ENCODE measurements at places on chromosomes 5 and 9. TPM values are rescaled to one million over a fixed set of nuclear protein-coding genes. Genes with fewer than 3 reads are reported as not detected.

DNA sequence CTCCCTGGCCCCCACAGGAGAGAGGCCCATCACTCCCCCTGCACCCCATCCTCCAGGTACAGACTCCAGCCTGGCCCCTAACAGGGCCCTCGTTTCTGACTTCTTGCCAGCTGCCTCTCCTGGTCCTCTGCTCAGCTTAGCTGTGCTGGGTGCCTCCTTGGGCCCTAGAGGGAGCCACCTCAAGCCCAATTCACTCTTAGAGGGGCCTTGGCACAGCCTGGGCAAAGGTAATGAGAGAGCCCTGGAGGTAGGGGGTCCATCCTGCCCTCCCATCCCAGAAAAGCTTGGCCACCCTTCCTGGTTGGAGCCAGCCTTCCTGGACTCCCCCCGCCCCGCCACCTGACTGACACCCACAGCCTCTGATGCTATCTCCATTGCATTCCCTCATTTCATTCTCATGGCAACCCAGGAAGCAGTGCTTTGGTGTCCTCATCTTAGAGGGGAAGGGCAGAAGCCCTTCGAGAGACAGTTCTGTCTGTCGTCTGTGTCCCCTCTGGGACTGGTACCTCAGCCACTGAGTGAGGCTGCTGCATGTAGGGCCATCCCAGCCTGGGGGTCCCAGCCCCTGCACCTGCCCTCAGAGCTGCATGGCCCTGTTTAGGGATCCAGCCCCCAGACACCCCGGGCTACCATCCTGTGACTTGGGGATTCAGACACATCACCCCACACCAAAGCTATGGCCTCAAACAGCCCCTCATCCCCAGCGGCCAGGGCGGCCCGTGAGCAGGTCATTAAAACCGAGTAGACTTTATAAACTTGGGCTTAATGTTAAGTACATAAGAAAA, 95.5 kb downstream of the BARX1 start:
- DNase-seq = no peak
- H3K27ac ChIP-seq = no peak overlapping the region
- no peak overlapping the region for H3K4me3 ChIP-seq
- H3K27me3 ChIP-seq = peaks cover 60% of the 10 kb centered on the region

- H3K27me3 ChIP-seq = no peaks in the 10 kb centered on the region
- no peak overlapping the region for H3K4me3 ChIP-seq
- H3K36me3 ChIP-seq = peaks cover 32% of the 10 kb centered on the region
- H3K27ac ChIP-seq = peak overlapping the region; percentile 48
- no peak for DNase-seq
Observed at GRCh38 chr5:150022158-150022531, 21.6 kb downstream of the HMGXB3 start.

GRCh38 chr9:78383130-78383529, 86.2 kb downstream of the PSAT1 start:
- H3K36me3 ChIP-seq = no peaks in the 10 kb centered on the region
- no peaks in the 10 kb centered on the region for H3K27me3 ChIP-seq
- no peak overlapping the region for H3K4me3 ChIP-seq
- H3K4me1 ChIP-seq = no peaks in the 10 kb centered on the region

DNA sequence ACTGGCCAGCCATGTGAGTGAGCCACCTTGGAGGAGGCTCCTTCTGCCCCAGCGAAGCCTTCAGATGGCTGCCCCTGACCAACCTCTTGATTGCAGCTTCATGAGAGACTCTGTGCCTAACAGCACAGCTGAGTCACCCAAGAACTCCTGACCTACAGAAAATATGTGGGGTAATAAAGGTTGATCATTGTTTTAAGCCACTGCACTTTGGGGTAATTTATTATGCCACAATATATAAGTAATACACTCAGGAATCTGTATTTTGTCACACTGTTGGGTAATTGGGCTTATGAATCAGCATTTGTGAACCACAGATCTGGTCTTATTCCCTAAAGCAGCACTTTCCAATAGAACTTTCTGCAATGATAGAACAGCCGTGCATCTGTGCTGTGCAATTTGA, 24.4 kb upstream of the VDAC1 start:
- H3K27me3 ChIP-seq = no peaks in the 10 kb centered on the region
- H3K4me3 ChIP-seq = no peak overlapping the region
- DNase-seq = no peak
- no peaks in the 10 kb centered on the region for H3K4me1 ChIP-seq
- no peaks in the 10 kb centered on the region for H3K36me3 ChIP-seq

DNA sequence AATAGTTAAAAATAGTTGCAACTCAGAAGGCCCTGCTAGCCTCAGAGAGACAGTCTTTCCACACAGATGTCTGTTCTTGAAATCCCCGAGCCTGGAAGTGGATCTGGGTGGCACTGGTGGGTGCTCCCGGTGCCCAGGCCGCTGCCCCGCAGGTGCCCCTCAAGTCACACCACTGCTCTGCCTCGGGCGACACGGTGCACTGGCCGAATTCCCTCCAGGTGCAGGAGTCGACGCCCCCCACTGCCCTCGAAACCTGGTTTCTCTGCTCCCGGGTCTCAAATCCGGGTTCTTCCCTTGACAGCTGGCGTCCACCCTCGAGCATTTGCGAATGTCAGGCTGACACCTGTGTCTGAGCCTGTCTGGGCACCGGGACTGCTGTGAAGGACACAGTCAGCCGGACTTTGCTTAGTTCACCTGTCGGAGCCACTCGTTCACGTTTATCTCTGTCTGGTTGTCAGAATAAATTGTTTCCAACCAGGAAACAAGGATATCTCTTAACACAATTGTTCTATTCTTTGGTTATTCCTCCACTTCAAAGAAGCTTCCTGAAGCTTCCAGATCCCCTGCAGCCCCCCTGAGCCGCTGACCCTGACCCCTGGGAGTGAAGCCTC, 27.1 kb downstream of the SLC9A3 start:
- H3K36me3 ChIP-seq = no peaks in the 10 kb centered on the region
- DNase-seq = no peak
- H3K4me3 ChIP-seq = no peak overlapping the region
- H3K27ac ChIP-seq = no peak overlapping the region
- H3K27me3 ChIP-seq = peaks cover 23% of the 10 kb centered on the region
- H3K4me1 ChIP-seq = no peaks in the 10 kb centered on the region

DNA sequence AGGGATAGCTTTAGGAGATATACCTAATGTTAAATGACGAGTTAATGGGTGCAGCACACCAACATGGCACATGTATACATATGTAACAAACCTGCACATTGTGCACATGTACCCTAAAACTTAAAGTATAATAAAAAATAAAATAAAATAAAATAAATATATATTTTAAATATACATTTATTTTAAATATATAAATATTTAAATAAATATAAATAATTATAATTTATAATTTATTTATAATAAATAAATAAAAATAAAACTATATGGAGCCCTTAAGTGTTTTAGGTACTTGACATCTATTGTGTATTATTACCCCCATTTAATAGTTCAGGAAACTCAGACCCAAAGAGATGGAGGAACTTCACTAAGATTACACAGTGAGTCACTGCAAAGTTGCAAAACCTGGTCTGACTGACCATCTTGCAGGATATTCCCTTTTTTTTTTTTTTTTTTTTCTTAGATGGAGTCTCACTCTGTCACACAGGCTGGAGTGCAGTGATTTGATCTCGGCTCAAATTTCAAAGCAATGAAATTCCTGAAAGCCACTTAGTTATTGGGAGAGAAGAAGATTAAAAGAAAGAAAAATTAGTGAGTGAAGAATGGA, 5.8 kb upstream of the C5orf52 start:
- H3K27ac ChIP-seq = peak overlapping the region; percentile 30
- H3K36me3 ChIP-seq = peaks cover 8% of the 10 kb centered on the region
- H3K27me3 ChIP-seq = peaks cover 26% of the 10 kb centered on the region
- H3K4me1 ChIP-seq = peaks cover 16% of the 10 kb centered on the region
- H3K4me3 ChIP-seq = no peak overlapping the region

The ELOVL7 gene
- total RNA-seq = 5.9 TPM

DNA sequence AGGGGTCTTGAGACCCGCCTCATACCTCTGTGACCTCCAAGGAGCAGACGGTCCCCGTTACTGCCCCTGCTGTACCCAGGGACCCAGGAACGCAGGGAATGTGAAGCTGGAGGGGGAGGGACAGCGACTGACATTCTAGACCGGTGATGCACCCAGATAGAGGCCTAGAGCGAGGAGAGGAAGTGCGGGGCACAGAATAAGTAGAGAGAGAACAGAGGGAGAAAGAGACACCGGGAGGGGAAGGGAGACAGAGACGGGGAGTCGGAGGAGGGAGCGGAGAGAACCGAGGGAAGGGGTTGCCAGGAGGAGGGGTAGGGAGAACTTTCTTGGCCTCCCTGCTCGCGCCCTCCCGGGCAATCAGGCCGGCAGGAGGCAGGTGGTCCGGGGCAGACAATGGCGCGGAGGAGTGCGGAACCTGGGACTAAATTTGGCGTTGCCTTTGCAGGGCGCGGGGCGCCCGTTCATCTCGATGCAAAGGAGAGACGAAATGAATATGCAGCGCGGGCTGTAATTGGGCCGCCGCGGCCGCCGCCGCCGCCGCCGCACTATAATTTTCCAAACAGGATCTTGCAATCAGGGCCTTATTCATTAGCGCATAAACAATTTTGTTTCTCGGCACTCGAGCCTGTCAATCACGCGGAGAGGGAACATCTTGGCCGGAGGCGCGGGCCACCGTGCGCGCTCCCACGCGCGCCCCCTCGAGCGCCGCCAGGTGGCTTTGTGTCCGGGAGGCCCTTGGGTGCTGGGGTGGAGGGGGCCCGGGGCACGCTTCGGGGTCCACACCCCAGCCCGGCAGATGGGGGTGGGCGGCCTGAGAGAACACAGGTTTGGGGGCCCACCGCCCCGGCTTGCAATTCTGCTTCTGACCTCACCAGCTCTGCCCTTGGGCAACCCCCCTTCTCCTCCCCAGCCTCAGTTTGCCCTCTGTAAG, 33.0 kb downstream of the NDUFA8 start:
- no peak overlapping the region for H3K27ac ChIP-seq
- H3K27me3 ChIP-seq = peaks cover 45% of the 10 kb centered on the region
- peak overlapping the region; percentile 88 for H3K4me3 ChIP-seq
- peaks cover 11% of the 10 kb centered on the region for H3K4me1 ChIP-seq
- no peak for DNase-seq

The IL9 gene
- 22.7 TPM for total RNA-seq

The ANKH gene
- 103 TPM for total RNA-seq

The PRLR gene
- not detected for total RNA-seq

- H3K27me3 ChIP-seq = peaks cover 6% of the 10 kb centered on the region
- H3K4me1 ChIP-seq = no peaks in the 10 kb centered on the region
- H3K4me3 ChIP-seq = no peak overlapping the region
- no peak for DNase-seq
- no peaks in the 10 kb centered on the region for H3K36me3 ChIP-seq
Observed at GRCh38 chr9:8457055-8457454, 657.5 kb upstream of the DMAC1 start.

DNA sequence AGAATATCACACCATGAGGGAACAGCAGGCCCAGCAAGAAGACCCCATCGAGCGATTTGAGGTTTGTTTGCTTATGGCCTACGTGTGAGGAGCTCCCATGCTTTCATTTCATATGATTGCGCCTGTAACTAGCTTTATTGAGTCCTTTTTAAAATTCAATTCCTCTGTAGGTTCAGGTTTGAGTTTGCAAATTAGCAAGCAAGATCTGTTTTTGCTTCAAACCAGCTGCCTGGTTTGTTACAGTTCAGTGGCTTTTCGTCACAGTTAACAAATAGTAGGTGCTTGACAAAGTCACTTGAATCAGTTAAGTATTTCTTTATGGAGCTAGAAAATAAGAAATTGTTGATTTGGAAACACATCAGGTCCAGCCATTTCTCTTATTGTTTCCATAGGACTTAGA, 56.3 kb downstream of the GPR21 start:
- no peak overlapping the region for H3K4me3 ChIP-seq
- H3K36me3 ChIP-seq = peaks cover 1% of the 10 kb centered on the region
- H3K27me3 ChIP-seq = no peaks in the 10 kb centered on the region
- no peak for DNase-seq
- no peaks in the 10 kb centered on the region for H3K4me1 ChIP-seq

The GCNT4 gene
- total RNA-seq = 4.5 TPM

The PRR7 gene
- 16.0 TPM for total RNA-seq

All from activated T-cell treated with anti-CD3 and anti-CD28 coated beads, Interleukin-2, amount 50 U/mL, for 72 hours (primary cell).